AG09319 (cell line): ENCODE measurements at places on chromosomes 4 and X.
A peak's percentile ranks its signal among the peaks of the same experiment; 100 is the strongest.

DNA sequence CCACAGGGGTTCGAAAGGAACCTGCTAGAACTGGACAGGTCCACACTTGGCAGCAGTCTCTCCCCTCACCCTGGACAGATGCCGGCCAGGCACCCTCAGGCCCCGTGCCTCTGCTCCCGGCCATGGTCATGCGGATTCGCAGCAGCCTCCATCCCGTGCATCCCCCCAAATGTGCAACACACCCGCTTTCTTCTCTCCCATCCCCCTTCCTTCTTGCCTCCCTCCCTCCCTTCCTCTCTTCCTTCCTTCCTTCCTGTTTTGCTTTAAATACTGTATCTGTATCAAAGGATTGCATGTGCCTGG lies 35.0 kb upstream of the HMX1 start:
- no peak for DNase-seq

- no peak for DNase-seq
These were observed 42.5 kb upstream of the MXD4 start for GRCh38 chr4:2304321-2304876.

DNA sequence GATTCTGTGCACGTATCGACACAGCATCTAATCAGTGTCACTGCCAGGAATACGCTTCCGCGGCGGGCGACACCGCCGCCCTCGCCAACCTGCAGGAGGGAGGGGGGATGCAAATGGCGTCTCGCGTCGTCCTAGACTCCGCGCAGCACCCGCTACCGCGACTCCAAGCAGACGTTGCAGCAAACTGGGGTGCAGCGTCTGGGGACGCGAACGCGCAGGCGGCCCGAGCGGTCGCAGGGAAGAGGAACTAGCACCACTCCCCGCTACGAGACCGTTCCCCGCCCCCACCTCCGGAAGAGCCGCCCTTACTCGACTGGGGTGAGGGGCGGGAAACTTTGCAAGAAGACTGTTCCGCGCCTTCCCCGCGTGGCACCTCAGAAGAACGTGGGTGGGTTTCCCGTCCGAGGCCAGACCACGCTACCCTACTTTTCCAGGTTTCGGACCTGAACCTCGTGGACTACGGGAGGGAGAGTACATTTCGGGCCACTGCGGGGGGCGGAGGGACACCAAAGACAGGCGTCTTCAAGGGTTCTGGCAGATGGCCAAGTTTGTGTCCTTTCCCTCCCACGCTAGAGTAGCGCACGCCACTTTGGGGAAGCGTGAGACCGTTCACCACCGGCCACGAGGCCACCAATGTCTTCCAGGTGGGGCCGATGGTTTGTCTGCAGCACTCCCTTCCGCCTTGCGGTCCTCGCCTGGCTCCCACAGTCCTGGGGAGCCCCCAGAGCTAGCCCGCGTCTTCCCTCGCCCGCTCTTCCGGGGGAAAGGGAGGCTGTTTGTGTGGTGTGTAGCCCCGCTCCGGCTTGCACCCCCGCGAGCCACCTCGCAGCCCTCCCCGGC lies 78.0 kb upstream of the BCOR start:
- no peak for DNase-seq

DNA sequence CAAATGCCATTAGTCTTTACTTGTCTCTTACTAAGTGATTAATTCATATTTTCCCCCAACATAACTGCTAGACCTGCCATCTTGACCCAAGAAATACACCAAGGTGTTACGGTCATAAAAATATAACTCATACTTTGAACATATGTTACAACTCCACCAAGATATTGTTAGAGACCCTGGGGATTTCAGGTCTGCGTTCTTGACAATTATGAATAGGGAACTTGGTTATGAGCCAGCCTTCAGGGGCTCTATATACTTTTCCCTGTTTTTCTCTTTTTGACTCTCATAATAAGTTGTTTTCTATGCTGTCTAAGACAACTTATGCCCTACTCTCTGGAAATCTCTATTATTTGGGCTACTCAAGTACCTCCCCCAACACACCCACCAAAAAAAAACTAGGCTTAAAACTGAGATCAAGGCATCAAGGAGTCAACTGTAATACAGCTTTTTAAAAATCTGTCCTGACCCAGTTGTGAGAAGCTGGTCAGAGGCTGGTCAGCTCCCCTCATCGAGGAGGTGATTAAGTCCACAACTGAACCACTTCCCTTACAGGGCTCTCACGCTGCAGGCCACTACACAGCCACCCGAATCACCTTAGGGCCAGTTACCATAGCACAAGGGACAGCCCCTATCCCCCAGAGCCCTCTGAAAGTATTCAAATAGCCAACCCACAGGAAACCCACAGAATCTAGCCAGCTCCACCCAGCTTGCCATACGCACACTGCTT lies 10.5 kb upstream of the TLR3 start:
- no peak for DNase-seq

GRCh38 chr4:76950956-76951671 lies 1.6 kb downstream of the SEPTIN11 start:
- no peak for DNase-seq

DNA sequence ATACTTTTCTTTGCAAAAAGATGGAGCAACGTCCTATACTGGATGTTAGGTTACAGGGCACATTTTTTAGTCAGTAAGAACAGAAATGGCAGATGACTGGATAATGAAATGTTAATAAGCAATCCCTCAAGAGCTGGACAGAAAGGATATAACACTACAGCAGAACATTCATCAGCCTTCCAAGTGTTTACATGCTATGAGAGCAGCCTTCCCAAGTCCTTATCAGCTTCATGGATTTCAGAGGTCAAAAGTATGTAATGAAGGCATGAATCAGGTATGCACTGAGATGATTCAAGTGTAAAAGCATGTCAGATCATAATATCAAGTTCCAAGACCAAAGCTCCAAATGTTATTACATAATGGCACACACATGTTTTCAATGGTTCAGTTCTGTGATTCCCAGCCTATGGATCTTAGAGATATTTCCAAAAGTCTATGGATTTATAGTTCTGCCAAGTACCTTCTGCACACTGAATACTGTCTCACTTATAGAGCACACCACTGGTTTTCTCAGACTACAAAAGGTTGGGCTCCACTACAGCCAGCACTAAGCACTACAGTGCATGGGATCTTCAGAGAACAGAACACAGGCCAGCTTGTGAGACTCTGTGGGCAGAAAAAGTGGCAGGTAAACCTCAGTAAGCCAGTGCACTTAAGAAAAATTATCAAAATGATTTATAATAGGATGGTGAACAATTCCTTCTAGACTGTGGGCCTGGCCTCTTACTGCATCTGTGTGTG lies 49.2 kb downstream of the GPC4 start:
- no peak for DNase-seq

DNA sequence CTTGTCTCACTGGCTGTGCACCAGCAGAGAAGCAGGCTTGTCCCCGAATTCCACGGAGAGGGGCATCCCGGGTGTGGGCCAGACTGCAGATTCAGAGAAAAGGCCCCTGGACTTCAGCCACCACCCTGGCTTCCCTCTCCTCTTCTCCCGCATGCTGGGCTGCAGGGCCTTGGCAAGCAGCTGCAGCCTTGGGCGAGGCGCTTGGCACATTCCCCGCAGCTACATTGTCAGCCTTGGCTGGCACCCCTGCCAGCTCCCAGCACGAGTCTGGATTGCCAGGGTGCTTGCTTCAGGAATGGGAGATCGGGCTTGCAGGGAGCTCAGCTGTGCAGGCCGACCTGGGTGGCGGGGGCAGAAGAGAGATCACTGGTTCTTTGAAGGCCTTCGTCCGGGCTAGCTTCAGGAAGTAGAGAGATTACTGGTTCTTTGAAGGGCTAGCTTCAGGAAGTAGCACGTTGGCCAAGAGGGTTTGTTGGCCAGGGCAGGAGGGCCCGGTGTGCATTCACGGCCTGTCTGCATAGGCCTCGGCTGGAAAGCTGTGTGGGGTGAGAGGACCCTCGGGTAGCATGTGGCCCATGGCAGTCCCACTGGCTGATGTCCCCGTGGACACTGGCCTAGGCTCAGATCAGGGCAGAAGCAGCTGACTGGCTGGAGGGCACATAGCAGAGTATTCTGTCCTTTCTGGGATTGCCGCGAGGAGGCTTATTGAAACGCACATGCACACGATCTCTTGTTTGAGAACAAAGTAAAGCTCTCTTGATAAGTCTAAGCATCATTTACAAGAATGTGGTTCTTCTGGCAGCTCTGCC lies 2.7 kb downstream of the ABCD1 start:
- no peak for DNase-seq

- DNase-seq, result no peak
These were observed 24.7 kb downstream of the PACRGL start for GRCh38 chr4:20724915-20725314.

GRCh38 chr4:140856621-140857062 lies 100.5 kb upstream of the TBC1D9 start:
- peak; percentile 23 for DNase-seq

GRCh38 chrX:93868289-93868965 lies 194.4 kb downstream of the FAM133A start:
- DNase-seq, result no peak

- peak; percentile 18 for DNase-seq
These were observed 105.1 kb upstream of the LIMCH1 start for GRCh38 chr4:41432881-41433280.

- DNase-seq, result no peak
These were observed 104.0 kb downstream of the NEUROG2 start for GRCh38 chr4:112411781-112412550.

- no peak for DNase-seq
These were observed 1.1 kb downstream of the FSTL5 start for GRCh38 chr4:162162672-162163071.

DNA sequence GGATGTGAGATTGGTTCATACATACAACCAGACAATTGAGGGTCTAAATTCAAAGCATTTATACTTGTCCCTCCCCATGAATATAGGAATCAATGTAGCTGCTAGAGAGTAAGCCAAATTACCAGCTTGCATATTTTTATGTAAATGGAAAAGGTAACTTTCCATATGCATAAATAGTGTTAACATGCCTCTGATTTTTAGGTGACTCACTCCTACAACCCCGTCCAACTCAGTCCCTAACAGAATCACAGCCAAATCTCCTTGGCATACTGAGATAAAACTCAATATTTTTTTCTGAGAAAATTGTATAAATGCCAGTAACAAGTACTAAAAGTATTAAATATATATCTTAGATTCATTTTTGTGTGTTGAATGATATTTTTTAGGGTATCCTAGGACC lies 67.2 kb downstream of the INPP4B start:
- no peak for DNase-seq

DNA sequence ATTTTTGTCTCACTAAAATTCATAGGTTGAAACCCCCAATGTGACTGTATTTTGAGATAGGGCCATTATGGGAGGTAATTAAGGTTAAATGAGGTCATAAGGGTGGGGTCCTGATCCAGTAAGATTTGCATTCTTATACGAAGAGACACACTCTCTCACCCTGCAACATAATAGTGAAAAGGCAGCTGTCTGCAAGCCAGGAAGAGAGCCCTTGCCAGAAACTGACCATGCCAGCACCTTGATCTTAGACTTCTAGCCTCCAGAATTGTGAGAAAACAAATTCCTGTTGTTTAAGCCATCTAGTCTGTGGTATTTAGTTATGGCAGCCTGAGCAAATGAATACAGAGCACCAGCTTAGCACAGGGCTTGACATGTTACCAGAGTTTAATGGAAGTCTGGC lies 17.5 kb upstream of the IGSF1 start:
- no peak for DNase-seq

GRCh38 chrX:153608376-153608775 lies 9.4 kb upstream of the CCNQ start:
- no peak for DNase-seq

DNA sequence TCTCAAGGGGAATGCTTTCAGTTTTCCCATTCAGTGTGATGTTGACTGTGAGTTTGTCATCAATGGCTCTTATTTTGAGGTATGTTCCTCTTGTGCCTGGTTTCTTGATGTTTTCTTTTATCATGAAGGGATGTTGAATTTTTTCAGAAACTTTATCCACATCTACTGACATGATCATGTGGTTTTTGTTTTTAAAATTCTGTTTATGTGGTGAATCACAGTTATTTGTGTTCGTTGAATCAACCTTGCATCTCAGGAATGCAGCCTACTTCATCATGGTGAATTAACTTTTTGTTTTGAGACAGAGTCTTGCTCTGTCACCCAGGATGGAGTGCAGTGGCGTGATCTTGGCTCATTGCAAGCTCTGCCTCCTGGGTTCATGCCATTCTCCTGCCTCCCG lies 263.1 kb upstream of the KLF3 start:
- no peak for DNase-seq

GRCh38 chr4:55358246-55358645 lies 12.2 kb downstream of the SRD5A3 start:
- no peak for DNase-seq

DNA sequence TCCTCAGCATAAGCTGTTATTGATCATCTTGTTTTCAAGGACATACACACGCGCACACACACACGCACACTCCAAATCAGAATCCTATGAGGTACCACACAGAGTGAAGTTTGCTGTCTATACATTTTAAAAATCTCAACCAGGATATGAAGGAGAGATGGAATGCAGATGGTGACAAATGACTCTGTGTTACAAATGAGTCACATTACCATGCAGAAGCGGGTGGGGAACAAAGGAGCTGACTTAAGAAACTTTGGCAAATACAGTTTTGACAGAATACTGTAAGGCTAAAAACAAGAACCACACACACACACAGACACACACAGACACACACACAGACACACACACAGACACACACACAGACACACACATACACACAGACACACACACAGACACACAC lies 81.7 kb downstream of the RELL1 start:
- no peak for DNase-seq

DNA sequence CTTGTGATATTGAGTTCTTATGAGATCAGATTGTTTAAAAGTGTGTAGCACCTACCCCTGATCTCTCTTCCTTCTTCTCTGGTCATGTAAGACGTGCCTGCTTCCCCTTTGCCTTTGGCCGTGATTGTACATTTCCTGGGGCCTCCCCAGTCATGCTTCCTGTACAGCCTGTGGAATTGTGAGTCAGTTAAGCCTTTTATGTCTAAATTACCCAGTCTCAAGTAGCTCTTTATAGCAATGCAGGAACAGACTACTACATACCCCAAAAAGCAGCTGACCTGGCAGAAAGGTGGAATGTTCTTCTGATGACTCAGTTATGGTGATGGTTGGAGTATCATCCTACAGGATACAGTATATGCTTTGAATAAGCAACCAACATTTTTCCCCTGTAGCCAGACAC lies 11.4 kb upstream of the MCUB start:
- DNase-seq, result no peak

DNA sequence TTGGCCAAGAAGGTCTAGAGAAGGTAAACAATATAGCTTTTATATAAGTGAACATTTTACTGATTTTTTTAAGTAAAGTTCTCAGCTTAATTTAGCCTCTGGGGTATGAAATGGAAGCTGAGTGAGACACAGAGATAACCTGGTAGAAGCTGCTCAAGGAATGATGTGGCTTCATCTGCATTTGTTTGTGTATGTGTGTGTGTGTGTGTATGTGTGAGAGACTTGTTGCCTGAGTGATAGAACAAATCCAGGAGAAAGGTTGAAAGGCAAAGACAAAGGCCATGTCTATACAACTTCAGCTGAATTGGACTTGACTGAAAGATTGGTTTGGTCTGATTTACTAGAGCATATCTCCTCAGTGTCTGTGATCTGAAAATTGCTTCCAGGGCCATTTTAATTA lies 63.6 kb downstream of the PCDH7 start:
- no peak for DNase-seq

- no peak for DNase-seq
These were observed 7.3 kb downstream of the TREX2 start for GRCh38 chrX:153438532-153438931.

GRCh38 chr4:111605111-111605510 lies 540.1 kb upstream of the FAM241A start:
- DNase-seq, result no peak
